ENCODE measurements at places on chromosomes 12 and 14.

GRCh38 chr12:113091506-113091905, 35.0 kb downstream of the DTX1 start:
- no peak for DNase-seq

DNA sequence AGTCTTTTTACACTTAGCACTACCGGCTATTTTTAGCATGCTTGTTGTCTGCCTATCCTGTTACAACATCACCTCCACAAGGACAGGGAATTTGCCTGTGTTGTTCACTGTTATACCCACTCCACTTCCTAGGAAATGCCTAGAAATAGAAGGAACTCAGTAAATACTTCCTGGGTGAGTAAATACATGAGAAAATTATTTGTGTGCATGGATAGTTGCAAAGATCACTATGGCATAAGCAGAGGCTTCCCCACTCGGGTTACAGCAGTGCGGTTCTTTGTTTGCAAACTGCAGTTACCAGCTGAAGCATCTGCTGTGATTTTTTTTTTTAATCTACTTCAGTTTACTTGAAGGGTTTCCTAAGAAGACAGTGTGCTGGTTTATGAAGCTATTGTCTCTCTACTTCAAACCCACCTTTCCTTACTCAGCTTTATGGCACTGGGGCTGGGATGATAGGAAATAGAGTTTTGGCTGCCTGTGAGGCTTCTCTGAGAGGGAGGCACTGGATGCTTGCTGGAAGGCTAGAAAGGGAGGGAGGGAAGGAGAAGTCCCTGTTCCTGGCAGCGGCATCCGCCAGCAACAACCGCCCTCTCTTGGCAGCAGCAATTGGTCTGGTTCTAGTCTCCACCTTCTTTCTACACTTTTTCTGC, 29.0 kb downstream of the PDE6H start:
- DNase-seq: no peak

DNA sequence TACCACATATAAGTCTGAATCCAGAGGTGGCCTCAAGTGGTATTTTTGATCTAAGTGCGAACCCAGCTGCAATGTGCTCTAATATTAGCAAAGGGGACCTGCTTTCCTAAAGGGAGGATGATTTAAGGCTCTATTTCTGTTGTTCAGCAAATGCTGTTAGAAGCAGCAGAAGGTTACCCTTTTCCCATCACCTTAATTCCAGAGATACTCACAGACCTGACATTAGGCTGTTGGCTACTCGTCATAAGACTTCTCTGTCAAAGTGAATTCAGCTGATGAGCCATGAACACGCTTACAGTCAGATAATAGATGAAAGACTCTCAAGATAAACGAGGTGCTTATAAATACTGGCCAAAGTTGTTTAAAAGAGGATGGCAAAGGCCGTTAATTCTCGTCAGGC, 308.7 kb upstream of the DDHD1 start:
- no peak for DNase-seq

GRCh38 chr12:88377973-88378372, 202.3 kb downstream of the KITLG start:
- DNase-seq: no peak

DNA sequence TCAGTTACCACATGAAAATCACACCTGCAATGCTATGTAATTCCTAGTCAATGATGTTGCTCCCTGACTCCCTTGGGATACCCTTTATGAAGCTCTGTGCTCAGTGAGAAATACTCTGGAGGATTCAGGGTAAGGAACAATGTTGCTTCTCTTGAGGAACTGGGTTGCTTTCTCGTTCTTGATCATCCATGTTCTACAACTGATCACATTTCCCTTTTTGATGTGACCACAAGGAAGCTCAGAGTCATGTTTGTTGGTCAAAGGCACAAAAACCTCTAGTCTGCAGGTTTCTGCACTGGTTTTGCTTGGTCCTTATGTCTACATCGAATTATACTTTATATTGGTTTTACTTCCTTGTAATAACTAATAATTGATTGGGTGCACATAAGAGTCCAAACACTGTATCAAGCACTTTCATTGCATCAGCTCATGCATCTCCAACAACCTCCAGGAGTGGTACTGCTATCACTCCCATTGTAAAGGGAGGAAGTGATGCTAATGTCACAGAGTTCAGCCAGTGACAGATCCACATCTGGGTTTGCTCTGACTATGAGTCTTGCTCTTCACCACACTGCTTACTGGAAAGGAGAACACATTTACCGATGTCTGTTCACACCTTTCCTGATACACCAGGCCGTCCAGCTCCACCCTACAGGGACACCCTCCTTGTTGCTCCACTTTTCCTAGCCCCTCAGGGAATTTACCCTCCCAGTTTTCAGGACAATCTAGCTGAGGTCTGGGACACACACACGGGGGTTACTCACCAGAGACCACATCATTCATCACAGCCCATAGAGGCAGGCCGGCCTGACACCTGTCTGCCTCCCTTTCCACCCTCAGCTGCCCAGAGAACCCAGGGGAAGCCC, 41.0 kb downstream of the CMKLR1 start:
- no peak for DNase-seq

GRCh38 chr12:25146686-25147085, 48.3 kb downstream of the DNAI7 start:
- DNase-seq: no peak

DNA sequence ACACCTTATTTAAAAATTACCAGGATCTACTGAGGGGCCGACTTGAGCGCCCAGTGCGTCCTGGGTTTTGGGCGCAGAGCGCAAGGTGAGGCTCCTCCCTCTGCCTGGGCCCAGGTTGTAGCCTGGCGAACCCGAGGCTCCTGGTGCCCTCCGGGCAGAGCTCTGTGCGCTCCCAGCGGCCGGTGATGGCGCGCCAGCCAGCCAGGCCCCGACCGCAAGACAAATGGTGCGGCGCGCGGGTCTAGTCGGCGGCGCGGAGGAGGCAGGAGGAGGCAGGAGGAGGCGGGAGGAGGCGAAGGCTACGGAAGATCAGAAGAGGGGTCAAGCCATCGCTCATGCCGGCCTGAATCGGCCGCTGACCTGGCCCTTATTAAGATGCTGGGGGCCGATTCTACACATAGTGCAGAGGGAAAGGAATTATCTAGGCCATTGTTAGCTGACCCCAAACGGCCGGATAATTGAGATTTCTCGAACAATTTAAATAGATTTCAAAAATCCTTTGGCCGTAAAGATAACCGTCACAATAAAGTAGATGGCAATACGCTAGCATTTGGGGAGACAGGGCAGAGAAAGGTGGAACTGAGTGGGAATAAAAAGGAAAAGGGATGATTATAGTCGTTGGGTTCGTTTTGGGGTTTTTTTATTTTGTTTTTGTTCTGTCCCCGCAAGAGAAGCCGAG, 2.8 kb downstream of the TBX5 start:
- no peak for DNase-seq

DNA sequence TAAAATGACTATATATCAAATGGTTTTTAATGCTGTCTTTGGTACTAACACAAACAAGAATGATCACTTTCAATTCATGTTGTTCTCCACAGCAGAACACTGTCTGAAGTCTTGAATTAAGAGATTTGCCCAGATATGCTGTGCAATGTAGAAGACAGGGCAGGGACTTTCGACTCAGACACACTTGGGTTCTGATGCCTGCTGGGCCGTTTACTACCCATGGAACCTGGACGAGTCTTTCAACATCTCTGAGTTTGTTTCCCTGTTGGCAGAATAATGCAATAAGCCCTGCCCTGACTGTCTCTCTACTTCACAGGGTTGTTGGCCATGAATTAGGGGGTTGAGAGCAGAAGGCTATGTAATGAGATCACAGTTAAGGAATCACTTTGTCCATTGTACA, 162.6 kb upstream of the TMPO start:
- DNase-seq: no peak

DNA sequence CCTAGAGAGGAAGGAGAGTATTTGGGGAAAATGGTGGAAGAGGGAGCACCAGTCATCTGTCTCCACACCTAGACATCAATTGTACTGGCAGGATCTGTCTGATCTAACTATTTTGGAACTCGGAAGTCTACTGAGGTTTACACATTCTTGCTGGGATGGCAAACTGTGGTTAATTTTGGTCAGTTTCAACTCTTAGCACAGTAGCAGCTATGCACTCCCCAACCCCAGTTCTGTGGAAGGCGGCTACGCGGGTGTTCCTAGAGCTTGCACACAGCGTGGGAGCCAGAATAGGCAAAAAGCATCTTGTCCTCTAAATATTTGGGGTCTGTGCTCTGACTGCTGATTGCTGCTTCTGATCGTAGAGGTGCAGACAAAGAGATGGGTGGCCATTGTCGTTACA, 33.8 kb downstream of the TECPR2 start:
- DNase-seq: no peak

DNA sequence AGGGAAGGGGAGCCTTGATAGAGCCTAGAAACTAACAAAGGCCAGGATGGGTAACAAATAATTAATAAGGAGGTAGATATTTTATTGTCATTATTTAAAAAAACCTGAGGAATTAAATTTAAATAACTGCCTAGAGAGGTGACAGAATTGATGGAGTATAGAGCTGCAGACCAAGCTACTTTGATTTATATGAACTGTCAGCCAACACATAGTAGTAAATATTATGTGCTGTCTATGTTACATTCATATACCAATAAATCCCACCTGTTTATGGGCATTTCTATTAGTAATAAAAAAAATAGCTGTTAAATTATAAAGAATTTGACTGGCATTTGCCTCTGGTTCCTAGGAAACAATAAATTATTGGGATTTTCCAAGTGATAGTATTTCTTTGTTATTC, 37.7 kb downstream of the TSPAN19 start:
- no peak for DNase-seq

DNA sequence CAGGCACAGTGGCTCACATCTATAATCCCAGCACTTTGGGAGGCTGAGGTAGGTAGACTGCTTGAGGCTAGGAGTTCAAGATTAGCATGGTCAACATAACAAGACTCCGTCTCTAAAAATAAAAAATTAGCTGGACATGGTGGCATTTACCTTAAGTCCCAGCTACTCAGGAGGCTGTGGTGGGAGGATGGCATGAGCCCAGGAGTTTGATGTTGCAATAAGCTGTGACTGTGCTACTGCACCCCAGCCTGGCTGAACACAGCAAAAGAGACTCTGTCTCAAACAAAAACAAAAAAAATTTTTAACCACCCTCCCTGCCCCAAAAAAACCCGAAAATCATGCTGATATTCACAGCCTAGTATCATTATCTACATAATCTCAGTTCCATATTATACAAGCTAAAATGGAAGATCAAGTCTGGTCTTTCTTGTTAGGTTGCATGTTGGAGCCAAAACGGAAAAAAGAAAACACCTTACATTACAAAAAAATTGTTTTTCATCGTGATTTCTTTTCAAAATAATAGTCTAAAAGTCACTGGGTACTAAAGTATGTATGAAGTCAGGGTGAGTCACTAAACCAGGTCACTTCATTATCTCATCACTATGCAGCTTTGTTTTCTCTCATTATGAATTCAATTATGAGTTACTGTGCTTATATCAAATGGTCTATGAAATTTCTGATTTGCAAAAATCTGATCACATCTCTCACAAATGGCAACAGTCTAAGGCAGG, 13.8 kb downstream of the GXYLT1 start:
- DNase-seq: no peak

- no peak for DNase-seq
Measured at GRCh38 chr12:45406988-45407850, 191.3 kb downstream of the ANO6 start.

- no peak for DNase-seq
Measured at GRCh38 chr12:52305921-52306705, 14.8 kb upstream of the KRT81 start.

- DNase-seq: no peak
Measured at GRCh38 chr12:90682398-90682797, 272.6 kb downstream of the CCER1 start.

GRCh38 chr12:120574106-120574505, 7.1 kb downstream of the POP5 start:
- no peak for DNase-seq

- no peak for DNase-seq
Measured at GRCh38 chr14:105165761-105166485, 2.7 kb downstream of the JAG2 start.

- no peak for DNase-seq
Measured at GRCh38 chr12:99529966-99530365, 117.6 kb upstream of the GARIN6 start.

GRCh38 chr12:85310456-85311076, 30.5 kb downstream of the ALX1 start:
- no peak for DNase-seq

DNA sequence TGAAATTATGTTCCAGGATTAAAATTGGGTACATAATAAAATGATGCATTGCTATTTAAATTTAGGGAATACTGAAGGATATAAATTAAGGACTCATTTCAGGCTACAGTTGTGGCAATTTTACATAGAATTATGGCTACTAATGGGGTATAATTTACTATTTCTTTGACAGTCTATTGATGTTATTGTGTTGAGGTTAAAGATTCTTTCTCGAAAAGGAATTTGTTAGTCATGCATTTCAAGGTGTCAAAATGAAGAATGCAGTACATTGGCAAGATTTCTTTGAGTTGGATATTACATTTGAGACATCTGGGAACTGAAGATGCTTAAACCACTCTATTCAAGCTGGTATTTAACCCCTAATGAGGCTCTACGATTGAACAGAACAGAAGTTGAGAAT, 28.3 kb downstream of the SLC5A8 start:
- DNase-seq: no peak

DNA sequence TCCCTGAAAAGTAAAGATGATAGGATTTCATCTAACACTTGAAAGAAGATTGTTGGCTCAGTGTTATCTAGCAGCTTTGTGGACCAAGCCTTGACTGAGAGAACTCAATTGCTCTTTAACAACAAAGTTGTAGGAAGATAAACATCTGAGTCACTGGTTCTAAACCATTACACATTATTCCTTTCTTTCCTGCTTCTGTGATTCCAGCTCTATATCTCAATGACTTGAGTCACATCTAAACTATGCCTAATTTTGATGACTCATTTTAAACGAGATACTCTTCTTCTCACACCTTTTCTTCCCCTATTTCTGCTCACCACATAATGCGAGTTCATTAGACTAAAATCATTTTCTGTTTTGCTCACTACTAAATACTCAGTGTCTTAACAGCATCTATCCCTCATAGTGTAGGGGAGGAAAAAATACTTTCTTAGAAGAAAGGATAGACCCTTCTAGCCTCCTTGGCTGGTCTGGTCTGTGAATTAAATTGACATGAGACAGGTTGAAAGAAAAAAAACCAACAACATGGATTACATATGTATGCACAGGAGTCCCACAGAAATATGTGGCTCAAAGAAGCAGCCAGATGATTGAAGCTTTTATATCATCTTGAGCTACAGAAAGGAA, 201.4 kb downstream of the C12orf50 start:
- no peak for DNase-seq

DNA sequence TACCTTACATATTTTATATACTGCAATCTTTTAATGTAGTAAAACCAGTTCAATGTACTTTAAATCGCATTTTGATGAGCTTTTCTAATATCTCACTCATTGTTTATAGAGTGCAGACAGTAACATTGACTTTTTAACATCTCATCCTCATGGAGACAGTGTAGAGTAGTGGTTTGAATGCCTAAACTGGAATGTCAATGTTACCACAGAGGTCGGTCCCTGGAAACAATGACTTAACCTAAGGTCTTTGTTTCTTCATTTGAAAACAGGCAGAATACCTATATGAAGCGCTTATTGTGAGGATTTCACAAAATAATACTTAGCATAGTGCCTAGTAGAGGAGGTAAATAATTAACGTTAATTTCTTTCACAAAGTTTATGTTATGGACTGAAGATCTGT, 5.0 kb downstream of the CDK17 start:
- DNase-seq: no peak
